ENCODE measurements at places on chromosomes 2 and 18.

GRCh38 chr2:218022851-218023530 lies 20.2 kb upstream of the TNS1 start:
- DNase-seq: no peak

DNA sequence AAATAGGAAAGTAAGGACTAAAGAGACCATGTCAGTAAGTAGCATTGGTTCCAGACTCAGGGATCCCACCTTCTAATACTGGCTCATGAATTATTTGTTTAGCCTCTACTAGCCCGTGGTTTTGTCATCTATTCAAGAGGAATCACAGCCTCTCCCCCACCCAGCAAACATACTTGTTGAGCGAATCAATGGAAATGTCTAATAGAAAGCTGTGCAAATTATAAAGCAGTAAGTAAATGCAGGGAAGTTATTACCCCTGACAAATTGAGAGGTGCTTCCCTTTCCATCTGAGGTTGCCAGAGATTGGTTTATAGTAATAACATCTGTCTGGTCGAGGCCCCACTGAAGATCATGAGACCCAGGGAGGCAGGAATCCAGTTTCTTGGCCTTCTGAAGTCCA lies 219.3 kb upstream of the OSR1 start:
- DNase-seq: no peak

DNA sequence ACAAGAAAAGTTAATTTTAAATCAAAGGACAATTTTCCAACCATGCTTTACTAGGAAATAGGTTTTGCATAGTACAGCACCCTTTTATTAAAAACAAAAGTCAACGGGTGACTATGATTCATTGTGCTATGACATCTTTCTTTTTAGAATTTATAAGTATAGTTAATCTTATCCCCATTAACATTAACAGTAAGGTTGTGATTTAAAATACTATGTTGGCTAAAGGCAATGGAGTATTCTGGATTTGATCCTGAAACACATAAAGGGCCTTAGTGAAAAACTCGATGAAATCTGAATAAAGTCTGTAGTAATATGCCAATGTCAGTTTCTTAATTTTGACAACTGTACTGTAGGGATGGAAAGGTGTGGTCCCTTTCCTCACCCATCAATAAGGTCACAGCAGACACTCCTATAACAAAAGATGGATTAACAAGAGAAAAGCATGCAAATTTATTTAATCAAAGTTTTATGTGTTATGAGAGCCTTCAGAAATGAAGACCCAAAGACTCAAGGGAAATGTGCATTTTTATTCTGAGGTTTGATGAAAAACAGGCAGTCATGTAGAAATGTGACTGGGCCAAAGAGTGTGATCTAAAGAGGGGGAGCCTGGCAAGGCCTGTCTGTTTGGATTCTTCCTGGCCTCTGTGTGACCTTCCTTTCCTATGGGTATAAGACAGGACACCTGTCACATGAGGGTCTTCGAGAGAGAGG lies 731.4 kb downstream of the TSN start:
- DNase-seq: no peak

- DNase-seq: no peak
Measured at GRCh38 chr2:241148239-241148638, 1.0 kb downstream of the PASK start.

- DNase-seq: no peak
Measured at GRCh38 chr2:196259507-196260481, 88.4 kb upstream of the STK17B start.

DNA sequence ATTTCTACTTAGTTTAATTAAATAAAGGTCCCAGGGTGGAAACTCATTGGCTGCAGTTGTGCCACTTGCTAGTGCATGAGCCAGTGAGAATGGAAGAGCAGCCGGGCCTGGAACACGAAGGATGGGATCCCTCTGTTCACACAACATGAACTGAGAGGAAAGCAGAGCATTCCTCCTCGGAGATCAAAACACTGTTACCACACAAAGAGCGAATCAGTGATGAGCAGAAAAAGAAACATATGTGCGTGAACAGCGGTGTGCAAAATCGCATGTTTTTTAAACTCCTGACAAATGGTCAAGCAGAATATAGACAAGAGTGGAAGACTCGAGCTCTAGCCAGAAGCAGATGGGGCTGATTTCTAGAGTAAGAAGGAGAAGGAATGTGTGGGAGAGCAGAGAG lies 28.4 kb upstream of the ANKRD44 start:
- no peak for DNase-seq

DNA sequence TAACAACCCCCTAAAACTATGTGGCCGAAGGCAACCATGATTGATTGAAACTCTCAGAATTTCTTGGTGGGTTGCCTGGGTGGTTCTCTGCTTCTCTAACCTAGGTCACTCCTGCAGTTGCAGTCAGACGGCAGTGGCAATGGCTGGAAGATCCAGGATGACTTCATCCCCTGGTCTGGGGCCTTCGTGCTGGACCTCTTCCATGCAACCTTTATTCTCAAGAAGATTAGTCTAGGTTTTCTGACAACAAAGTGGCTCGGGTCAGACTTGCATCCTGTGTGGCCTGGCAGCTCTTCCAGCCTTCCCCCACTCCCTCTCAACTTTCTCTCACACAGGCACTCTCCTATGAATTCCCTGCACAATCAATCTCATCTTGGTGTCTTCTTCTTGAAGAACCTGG lies 76.4 kb downstream of the METTL4 start:
- DNase-seq: no peak

- DNase-seq: no peak
Measured at GRCh38 chr2:124026503-124026902, 1.4 kb downstream of the CNTNAP5 start.

DNA sequence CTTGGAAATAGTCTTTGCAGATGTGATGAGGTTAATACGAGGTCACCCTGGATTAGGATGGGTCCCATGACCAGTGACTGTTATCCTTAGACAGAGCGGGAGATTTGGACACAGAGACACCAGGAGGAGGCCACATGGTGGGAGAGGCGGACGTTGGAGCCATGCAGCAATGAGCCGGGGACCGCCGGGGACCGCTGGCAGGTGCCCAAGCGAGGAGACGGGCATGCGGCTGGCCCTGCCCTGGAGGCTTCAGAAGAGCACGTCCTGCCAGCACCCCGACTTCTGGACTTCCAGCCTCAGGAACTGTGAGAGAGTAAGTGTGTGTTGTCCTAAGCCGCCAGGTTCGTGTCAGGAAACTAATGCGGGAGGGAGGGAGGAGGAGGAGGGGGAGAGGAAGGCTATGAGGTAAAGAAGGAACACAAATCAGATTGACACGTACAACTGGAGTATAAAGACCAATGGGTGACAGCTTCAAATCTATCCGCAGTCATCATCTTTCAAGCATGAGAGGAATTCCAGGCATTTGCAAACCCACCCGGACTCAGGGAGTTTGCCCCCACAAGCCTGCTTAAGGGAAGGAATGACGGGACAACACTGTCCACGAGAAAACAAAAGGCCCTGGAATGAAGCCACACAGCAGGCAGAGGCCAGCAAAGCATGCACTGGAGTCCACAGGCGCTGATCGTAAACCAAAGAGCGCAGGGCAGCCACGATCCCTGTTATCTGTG lies 11.6 kb upstream of the BOK start:
- no peak for DNase-seq

GRCh38 chr18:77702686-77703085 lies 453.0 kb downstream of the GALR1 start:
- DNase-seq: no peak

DNA sequence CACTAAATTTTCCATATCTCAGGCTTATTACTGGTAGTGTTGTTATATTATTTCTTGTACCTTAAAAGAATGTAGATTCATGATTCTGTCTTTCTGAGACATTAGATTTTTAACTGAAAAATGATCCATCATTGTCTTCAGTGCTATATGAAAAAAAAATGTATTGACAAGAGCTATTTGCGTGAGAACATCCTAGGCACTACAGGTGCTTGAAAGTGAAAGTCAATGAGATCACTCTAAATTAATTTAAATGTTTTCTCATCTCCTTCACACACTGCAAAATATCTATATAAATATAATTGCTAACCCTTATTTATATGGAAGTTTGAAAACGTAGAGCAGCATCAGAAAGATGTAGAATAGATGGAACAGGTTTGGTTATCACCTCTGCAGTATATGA lies 684.6 kb downstream of the TRIB2 start:
- DNase-seq: no peak

DNA sequence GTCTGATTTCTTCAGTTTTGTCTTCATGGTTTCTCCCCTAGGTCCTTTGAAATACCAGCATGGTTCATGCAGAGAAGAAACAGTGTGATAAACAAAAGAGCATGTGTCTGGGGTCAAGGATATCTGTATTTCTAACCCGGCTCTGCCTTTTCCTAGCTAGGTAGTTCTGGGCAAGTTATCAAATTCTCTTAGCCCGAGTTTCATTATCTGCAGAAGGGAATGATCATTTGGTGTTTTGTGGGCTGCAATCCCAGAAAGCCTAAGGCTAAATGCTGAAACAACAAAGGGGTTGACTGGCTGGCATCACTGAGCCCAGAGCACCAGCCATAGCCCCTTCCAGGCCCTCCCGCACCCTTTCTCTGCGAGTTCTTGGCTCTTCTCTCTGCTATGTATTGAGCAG lies 51.7 kb upstream of the DAPL1 start:
- DNase-seq: no peak

- no peak for DNase-seq
Measured at GRCh38 chr2:26720322-26721114, 28.0 kb downstream of the KCNK3 start.

DNA sequence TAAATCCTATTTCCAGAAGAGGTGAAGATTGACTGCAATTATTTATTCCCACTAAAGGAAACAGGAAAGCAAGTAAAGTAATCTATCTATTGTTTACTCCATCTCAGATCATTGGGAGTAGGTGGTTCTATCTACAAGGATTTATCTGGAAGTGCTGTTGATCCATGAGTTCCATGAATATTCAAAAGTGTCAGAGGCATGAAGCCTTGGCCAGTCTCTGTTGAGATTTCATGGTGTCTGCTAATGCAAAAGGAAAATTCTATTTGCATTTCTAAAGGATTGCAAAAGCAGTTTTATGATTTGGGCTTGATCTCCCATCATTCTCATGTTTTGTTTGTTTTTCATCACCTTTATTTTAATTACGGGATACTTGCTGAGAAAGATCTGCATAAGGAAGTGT lies 102.4 kb upstream of the ST6GAL2 start:
- DNase-seq: no peak

DNA sequence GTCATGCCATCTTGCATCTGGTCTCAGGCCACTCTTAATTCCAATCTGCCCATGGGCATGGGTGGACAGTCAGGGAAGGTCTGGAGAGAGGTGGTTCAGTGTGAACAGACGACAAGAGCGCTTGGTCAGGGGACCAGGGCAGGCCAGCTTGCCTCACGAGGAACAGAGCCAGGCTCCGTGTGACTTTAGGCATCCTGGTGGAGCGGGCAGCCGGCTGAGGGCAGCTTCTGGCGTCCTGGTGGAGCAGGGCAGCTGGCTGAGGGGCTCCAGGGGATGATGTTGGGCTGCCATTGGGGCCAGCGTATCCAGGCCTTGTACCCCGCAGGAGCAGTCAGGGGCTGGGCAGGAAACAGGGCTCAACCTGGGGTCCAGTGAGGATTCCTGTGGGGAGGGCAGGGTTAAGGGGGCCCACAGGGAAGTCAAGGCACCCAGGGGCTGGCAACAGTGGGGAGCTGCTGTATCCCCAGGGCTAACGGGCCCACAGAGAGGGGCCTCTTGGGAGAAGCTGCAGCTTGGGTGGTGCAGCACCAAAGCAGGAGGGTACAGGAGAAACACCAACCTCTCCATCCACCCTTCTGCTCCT lies 197.9 kb upstream of the TWIST2 start:
- no peak for DNase-seq

DNA sequence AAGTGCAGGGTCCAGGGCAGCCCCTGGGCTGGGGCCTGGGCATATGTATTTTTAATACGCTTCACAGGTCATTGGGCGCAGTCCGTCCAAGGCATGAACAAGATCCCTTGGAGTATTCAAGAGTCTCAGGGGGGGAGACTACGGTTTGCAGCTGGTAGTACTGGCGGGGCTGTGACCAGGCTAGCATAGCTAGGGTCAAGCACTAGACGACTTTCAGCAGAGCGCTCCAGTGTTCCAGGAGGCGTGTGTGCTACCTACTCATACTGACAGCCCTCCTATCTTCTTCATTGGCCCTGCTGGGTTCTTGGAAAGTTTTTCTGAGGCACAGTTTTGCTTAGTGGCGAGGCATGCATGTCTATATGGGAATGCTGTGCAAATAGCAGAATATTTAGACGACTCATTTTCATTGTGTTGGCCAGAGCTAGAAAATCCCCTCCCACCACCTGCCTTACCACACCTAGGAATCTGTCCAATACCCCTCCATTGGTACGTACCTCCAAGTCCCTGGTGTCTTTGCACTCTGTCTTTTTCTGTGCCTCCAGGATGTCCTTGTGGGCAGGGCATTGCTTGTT lies 68.2 kb downstream of the GLI2 start:
- DNase-seq: no peak

DNA sequence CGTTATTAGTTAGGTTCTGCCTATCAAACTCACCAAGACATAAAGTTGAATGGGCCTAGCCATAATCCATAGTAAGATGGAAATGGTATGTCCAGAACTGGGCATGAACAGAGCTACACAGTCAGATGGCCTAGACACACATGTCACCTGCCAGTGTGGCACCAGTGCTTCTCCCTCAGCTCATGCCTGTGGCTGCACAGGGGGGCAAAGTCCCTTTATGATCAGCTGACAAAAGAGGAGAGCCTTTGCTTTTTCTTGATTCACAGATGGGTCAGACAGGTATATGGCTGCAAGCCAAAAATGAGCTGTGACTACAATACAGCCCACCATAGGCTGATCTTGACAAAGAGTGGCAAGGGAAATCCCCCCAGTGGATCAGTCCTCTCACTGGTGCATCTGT lies 28.3 kb upstream of the STARD7 start:
- no peak for DNase-seq

GRCh38 chr2:137333386-137334165 lies 568.2 kb downstream of the THSD7B start:
- DNase-seq: no peak

DNA sequence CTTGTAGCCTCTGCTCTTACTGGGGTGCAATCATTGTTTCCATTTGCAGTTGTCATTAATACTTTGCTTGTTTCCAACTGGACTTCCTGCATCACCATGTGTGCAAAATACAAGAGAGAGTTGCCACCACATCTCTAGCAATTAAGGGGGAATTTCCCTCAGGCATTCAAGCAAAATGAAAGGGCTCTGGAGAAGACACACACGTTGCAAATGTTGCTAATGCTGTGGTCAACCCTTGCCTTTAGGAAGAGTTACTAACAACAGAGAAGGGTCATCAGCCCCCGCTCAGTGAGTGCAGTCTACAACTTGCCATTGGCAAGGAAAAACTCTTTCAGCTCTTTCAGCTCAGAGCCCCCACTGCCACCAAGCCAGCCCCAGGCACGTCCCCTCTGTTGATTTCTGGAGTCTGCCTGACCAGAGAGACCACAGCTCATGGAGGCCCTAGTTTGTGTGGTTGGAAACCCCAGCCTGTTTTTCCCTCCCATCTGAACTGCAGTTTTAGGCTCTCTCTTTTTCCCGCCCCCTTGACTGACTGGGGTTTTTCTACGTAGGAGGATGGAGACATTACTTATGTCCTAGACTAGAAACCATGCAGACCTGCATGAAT lies 25.9 kb upstream of the GPR45 start:
- no peak for DNase-seq

GRCh38 chr2:175330195-175330594 lies 148.7 kb upstream of the ATP5MC3 start:
- DNase-seq: no peak

- no peak for DNase-seq
Measured at GRCh38 chr2:12416600-12416999, 300.1 kb upstream of the TRIB2 start.

Measured in esophagus squamous epithelium (tissue), 5 donors.